Stimulated activated CD4-positive, alpha-beta T cell treated with anti-CD3 and anti-CD28 coated beads, Interleukin-4, amount 100 ng/mL, for 4 hours (primary cell): ENCODE measurements at places on chromosomes 2 and 18.

- DNase-seq = no peak
These were observed 383.5 kb downstream of the ZEB2 start for GRCh38 chr2:144136297-144137010.

- DNase-seq = no peak
These were observed 194.3 kb downstream of the MYO1B start for GRCh38 chr2:191439481-191439880.

GRCh38 chr2:235692671-235693171, 198.9 kb downstream of the AGAP1 start:
- no peak for DNase-seq

DNA sequence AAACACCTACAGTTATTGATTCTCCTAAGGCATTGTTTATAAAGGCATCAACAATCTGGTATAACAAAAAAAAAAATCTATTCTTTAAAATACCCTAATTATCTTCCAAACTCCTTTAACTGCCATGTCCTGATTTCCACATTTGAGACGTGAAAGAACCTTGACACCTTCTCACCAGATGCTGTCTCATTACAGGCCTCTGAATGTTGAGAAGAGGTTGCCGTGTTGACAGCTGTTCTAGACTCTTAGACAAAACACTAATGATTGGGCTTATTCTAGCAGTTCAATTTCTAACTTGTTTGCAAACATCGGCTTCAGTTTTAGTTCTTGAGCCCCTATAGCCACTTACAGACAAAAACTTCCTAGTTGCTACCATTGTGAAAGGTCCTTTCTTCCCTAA, 988.8 kb downstream of the LRP1B start:
- DNase-seq = no peak

GRCh38 chr2:203407496-203407895, 79.3 kb downstream of the ABI2 start:
- no peak for DNase-seq

DNA sequence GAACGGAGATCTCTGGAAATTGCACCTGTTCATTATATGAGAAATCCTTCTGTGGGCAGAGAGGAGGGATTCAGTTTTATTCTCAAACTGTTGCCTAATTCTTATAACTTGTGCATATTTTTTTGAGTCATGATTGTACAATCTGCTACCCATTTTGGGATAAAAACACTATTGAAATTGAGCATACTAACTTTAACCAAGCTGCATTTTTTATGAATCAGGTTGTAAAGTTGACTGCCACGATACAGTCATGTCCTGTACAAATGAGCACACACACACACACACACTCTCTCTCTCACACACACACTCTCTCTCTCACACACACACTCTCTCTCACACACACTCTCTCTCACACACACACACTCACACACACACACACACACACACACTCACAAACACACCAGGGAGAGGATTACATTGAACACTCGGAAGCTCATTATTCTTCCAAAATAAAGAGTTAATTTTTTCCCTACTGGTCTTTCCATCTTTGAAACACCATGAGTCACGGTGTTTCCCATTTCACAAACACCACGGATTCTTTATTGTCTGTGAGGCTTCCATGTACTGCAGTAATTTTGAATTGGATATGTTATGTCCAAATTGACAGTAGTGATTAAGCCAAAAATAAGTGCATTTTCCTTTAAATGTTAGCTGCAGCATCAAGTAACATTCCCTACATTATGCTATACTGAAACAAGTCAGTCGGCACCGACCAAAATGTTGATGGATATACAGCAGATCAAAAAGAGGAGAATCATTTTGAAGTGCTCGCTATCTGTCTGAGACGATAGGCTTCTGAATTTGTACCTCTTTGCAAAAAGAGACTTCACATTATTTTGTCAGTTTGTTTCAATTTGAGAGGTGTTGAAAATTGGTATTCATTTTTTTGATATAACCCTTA, 216.9 kb downstream of the ARHGAP15 start:
- DNase-seq = no peak

GRCh38 chr2:240396623-240397541, 38.6 kb upstream of the GPC1 start:
- DNase-seq = no peak

- no peak for DNase-seq
These were observed 38.5 kb downstream of the ROCK2 start for GRCh38 chr2:11305958-11306357.

GRCh38 chr2:176284461-176285049, 15.3 kb downstream of the MTX2 start:
- DNase-seq = no peak

- no peak for DNase-seq
These were observed 9.5 kb upstream of the RNF103 start for GRCh38 chr2:86633155-86633651.

- no peak for DNase-seq
These were observed 269.2 kb upstream of the ZNF521 start for GRCh38 chr18:25621144-25621543.

- DNase-seq = no peak
These were observed 93.9 kb downstream of the FARSB start for GRCh38 chr2:222561817-222562645.

DNA sequence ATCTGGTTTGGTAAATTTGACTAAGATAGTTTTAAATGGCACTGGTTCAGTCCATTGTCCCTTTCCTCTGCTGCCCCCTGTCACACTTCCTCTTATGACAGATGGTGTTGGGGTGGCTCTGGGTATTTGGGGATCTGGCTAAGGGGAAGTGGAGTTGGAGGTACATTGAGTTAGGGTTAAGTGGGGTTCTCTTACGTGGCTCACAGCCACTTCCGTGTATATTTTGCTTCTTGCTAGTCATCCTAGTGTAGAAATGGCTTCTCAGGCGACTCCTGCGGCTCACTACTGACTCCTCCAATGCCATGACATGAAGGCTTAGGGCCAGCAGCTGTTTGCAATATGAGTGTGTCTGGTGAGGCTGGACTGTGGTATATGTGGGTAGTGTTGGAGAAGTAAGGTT, 187.0 kb downstream of the HAUS1 start:
- DNase-seq = peak; percentile 6

DNA sequence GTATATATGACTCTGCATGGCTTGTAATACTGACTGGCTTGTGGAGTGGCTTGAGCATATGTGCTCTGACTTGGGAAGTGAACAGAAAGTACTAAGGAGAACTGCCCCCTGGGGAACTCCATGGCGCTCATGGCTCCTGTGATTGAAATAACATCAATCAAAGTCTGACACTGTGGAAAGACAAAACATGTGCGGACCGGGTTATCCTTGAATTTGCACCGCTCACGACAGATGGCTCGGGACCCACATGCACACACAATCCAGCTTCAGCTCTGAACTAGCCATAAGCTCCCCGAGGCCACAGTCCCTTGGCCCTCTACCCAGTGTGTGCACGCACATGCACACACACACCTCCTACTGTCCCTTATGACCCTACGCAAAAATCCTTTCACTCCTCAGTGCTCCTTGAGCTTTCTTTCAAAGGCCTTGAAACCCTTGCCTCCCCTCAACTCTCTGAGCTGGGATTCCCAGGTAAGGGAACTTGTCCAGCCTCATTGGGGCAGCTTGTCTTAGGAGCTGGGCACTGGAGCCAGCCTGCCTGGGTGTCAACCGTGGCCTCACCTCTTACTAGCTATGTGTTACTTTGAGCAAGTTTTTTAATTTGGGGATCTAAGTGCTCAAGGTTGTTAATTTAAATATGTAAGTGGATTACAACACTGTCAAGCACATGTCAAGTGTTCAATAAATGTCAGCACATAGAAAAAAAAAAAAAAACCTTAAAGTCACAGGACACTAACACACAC, 43.6 kb downstream of the MRPS5 start:
- DNase-seq = no peak
